Bronchial epithelial cell (primary cell): ENCODE measurements at places on chromosomes 3 and 15.
A peak's percentile ranks its signal among the peaks of the same experiment; 100 is the strongest.

- DNase-seq: peak; percentile 3
Measured at GRCh38 chr3:61080737-61081445, 170.4 kb downstream of the FHIT start.

- DNase-seq: no peak
Measured at GRCh38 chr3:7640787-7641186, 779.9 kb downstream of the GRM7 start.

GRCh38 chr3:170132335-170132734 lies 49.2 kb downstream of the PHC3 start:
- DNase-seq: no peak

- DNase-seq: no peak
Measured at GRCh38 chr15:34700891-34701427, 53.8 kb downstream of the GJD2 start.

DNA sequence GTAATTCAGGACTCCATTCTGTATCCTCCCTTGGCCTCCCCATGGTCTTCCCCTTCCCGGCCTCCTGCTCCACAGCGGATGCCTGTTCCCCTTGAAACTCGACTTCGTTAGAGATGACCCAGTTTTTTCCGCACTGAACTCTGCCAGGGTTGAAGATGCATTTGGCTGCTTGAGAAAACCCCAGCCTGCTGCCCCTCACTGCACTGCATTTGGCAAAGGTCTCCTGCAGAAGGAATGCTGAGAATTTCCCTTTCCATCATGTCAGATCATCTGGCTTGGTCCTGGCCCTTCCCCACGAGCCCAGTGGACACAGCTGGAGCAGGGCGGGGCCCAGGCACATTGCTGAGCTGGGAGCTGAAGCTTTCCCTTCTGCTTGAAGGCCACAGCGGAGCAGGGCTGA lies 37.6 kb upstream of the RGMA start:
- DNase-seq: no peak
